ENCODE measurements at places on chromosomes 12 and 14.

DNA sequence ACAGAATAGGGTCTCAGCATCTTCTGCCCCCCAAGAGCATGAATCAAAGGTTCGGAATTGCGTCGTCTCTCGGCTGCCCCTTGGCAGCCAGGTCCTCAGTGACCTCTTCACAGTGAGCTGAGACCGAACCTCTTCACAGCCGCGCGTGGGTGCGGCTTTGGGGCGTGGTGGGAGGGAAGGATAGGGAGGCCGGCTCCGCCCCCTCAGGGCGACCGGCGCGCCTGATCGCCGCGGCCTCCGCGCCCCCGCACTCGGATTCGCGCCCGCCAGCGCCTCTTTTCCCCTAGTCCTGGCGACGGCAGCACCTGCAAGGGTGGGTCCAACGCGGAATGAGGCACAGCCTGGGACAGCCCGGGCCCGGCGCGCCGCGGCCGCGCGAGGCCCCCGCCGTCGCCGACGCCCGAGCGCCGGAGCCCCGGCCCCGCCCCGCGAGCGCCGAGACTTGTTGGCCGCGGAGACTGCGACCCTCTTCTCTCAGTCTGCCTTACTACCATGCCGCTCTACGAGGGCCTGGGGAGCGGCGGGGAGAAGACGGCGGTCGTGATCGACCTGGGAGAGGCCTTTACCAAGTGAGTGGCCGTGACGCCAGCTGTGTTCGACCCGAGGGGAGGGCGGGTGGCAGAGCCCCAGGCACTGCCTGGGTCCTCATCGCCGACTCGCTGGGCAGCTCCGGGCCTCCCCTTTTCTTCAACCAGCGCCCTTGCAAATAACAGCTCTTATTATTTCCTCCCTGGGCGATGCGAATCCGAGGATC, at the start of gene ACTR10:
Gene ACTR10, plus strand, starts transcription at position 424 of the 754 bp plus-strand sequence. Its CDS starts 69 bp downstream, at position 493.
- peak; percentile 75 for DNase-seq

DNA sequence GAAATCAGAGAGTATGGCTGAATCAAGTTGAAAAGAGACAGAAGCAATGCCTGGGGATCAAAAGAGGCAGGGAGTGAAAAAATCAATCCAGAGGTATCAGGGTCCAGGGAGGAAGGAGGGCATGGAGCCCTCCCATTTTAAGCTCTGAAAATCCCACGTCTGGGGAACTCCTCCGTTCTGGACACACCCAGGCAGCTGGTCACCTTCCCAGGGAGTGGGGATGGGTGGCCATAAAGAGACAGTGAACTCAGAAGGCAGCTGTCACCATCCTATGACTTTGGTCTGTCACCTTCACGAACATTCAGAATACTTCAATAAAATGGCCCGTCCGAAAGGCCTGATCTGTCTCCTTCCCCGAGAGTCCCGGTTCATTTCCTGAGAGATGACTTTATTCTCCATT, 71.6 kb downstream of the MAP1LC3B2 start:
- DNase-seq, result no peak

GRCh38 chr14:79670811-79671210, 540.5 kb downstream of the DIO2 start:
- DNase-seq, result no peak

GRCh38 chr14:72607386-72608130, 286.3 kb downstream of the DPF3 start:
- DNase-seq, result no peak

GRCh38 chr12:87679251-87679650, 349.9 kb downstream of the C12orf50 start:
- DNase-seq, result no peak

DNA sequence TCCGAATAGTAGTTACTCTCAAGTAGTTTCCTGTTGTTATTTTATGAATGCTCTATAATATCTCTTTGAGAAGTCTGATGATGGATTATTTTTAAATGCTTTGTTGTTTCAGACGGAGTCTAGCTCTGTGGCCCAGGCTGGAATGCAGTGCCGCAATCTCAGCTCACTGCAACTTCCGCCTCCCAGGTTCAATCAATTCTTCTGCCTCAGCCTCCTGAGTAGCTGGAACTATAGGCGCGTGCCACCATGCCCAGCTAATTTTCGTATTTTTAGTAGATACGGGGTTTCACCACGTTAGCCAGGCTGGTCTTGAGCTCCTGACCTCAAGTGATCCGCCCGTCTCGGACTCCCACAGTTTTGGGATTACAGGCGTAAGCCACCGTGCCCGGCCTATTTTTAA, 1.4 kb upstream of the OS9 start:
- DNase-seq, result no peak

DNA sequence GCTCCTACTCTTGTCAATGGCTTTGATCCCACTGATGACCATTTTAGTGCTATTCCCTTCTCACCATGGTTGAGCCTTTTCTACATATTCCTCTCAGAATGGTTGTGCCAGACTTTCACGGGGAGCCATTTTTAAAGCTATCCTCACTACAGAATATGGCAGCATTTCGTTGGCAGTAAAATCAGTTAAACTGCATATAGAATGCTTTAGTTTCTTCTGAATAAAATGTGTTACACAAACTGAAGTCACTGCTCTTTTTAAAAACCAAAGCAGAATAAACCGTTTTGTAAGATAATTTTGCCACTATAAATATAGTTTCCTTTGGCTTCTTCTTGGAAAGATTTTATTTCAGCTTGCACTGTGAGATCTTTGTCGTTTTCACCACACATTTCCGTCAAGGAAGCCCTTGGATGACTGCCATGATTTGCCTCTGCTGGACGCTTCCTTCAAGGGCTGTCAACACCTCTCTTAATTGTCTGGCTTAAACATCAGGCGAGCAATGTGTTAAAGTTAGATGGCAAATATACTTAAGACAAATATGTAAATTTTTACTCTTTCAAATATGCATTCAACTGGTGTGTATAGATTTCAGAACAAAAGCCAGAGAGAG, 624.2 kb downstream of the DIO2 start:
- DNase-seq, result no peak

GRCh38 chr12:89040146-89040964, 311.9 kb downstream of the DUSP6 start:
- peak; percentile 79 for DNase-seq

DNA sequence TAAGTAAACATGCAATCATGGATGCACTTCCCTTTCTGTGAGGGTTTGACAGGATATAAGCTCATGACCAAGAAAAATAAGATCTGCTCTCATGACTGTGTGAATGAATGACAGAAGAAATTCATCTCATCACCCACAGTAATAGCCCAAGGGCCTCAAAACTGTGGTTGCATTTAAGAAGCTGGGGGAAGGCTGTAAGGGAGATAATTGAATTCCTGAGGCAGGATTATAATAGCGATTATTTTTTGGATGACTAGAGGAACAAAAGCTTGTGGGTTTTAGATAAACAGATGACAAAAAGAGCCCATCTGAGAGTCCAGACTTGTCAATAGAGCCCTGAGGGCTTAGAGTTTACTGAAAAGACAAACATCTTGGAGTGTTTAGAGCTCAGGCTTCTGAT, 161.2 kb downstream of the NTF3 start:
- no peak for DNase-seq

GRCh38 chr12:56212361-56212760, 9.4 kb downstream of the RNF41 start:
- DNase-seq, result no peak

DNA sequence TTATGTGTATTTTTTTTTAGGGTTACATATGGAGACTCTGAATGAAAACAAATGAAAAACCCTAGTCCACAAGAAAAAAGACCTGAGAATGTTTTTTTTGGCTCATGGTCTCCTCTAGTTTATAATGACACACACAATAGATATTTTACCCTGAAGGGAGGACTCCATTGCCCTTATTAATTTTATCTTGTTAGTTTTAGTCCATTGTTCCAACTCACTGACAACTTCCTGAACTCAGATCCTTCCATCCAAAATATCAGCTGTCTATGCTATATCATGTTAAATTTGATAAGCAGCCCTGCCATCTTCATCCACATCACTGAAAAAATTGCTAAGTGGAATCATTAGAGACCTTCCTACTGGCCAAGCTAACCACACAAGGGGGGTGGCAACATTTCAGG, 232.1 kb downstream of the MON2 start:
- DNase-seq, result no peak

DNA sequence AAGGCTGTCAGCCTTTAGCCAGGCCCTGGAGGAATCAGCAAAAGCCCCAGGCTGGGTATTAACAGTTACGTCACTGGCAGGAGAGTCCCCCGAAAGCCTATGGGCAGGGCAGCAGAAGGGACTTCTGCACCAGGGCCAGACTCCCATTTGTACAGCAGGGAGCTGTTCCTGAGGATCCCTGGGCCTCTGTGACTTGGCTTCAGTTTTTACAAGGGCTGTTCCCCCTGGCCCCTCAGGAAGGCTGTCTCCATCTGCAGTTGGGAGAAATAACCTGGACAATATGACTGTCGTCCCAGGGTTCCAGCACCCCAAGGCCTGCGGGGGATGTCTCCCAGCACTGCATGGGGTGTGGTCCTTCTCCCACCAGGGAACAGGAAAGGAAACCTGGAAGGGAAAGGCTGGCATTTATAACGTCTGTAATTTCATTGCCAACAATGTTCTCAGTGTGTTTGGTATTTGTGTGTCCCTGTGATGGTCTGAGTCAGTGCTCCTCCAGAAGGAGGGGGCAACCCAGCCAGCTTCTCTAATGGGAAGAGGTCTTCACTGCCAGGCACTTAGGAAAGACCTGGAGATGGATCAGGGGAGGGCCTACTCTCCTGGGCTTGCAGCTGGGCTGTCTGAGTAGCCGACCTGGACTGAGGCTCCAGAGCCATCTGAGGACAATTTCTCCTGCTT, 42.4 kb downstream of the ERH start:
- no peak for DNase-seq

GRCh38 chr12:27462151-27462694, 15.7 kb downstream of the SMCO2 start:
- DNase-seq, result no peak

- no peak for DNase-seq
Observed at GRCh38 chr12:88743946-88744685, 163.8 kb upstream of the KITLG start.

Data from stimulated activated CD8-positive, alpha-beta memory T cell treated with anti-CD3 and anti-CD28 coated beads, Interleukin-7, amount 100 ng/mL, for 4 hours (primary cell).